Activated T-helper 1 cell treated with anti-CD3 and anti-CD28 coated beads, Interleukin-12 subunit alpha, Interleukin-12 subunit beta, Interleukin-2, Interleukin-4 antibody, amounts not matched to agents 30 ng/mL and 10 ng/mL and 1 ng/mL, durations not matched to agents 14 hours and 24 hours and 36 hours (primary cell): ENCODE measurements at places on chromosomes 5 and 9. TPM values are rescaled to one million over a fixed set of nuclear protein-coding genes. Genes with fewer than 3 reads are reported as not detected.

The TRPM6 gene
- 0.02 and 0.05 TPM in 2 replicates for total RNA-seq

The FABP6 gene
- total RNA-seq: not detected in 2 replicates

The HAVCR2 gene
- 128 and 129 TPM in 2 replicates for total RNA-seq

The RAB3C gene
- total RNA-seq: not detected in 2 replicates

The TLR4 gene
- not detected in 2 replicates for total RNA-seq
